ENCODE measurements at places on chromosomes 7 and 10.

GRCh38 chr10:48343106-48343505, 36.6 kb downstream of the MAPK8 start:
- DNase-seq = no peak

DNA sequence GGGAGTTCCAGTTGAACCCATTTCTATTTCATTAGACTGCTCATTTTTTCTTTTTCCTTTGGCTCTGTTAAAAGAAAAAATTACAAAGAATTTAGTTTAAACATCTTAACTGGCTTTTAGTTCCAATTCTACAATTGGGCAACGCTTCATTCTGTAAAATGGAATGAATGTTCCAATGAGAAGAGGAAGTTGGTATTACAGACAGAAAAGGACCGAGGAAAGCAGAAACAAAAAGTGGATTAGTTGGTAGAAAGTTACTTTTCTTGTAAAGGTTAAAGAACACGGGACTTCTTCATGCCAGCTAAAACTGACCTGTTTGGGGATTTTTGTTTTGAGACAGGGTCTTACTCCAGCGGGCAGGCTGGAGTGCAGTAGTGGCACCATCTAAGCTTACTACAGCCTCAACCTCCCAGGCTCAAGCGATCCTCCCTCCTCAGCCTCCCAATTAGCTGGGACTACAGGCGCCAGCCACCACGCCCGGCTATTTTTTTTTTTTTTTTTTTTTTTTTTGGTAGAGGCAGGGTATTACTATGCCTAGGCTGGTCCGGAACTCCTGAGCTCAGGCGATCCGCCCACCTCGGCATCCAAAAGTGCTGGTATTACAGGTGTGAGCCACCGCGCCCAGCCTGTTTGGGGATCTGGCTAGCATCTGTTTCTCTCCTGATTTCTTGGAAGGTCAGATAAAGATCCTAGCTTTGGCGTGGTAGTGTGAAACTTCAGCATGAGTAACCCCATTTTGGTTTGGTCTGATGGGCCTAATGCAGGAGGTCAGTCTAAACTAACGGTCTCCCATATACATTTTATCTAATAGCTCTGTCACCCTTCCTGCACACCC, 1.3 kb upstream of the VDAC2 start:
- no peak for DNase-seq

DNA sequence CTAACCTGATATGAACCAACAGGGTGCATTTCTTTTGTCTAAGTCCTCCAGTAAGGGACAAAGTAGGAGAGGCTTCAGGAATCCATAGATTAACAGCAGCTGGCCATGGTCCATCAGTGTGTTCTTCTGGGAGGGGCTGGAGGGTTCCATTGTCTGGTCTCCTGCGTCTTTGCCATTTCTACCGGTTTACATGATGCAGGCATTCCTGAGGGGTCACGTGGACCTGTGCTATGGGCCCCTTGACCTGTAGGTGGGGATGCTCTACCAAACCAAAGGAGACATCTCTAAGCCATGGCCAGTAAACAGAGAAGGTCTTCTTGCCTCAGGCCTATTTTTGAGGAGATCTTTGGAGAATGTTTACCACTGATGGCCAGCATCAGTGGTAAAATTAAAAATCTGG, 28.7 kb upstream of the HABP2 start:
- no peak for DNase-seq

DNA sequence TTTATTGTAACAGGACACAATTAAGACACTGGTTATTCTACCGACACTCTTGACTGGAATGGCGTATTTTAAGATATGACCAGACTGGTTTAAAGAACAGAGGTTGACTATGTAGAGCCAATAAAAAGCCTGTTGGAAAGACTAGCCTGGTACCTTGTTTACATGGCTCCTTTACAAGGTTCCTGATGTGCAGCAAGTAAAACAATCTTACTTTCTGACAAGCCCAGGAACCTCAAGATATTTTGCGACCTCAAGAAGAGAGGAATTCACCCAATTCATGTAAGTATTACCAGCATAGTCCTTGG, 14.1 kb downstream of the LARP4B start:
- DNase-seq = no peak

GRCh38 chr7:70051726-70052125, 453.5 kb downstream of the AUTS2 start:
- DNase-seq = no peak

GRCh38 chr7:28858206-28858605, 99.9 kb downstream of the TRIL start:
- DNase-seq = no peak

- no peak for DNase-seq
Observed at GRCh38 chr10:24884793-24885192, 67.6 kb downstream of the PRTFDC1 start.

DNA sequence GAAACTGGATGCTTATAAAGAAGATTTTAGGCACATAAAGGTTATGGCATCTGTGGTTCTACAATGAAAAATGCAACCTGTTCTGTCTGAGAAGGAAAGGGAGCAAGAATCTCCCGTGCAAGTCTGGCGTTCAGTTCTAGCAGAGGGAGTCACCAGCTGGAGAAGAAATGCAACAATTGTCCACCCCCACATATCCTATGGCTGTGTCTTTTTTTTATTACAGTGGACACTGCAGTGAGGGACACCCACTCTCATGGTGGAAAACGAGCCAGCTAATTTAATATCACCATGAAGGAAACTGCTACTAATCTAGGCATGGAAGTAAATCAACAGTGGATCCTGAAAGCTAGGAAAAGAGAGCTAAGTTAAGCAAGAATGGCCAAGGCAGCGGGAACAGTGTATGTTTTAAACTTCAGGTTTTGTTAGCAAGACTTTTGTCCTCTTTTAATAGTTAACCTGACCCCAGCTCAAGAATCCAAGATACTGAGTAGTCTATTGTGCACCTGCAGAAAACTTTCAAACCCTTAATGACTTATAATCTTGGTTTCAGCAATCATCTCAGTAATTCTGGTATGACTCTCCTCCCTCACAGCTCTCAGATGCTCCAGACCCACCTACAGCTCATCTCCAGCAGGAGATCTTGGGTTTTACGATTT, 149.3 kb downstream of the FGFR2 start:
- DNase-seq = no peak

- DNase-seq = no peak
Observed at GRCh38 chr7:73394422-73394821, 39.2 kb upstream of the FZD9 start.

DNA sequence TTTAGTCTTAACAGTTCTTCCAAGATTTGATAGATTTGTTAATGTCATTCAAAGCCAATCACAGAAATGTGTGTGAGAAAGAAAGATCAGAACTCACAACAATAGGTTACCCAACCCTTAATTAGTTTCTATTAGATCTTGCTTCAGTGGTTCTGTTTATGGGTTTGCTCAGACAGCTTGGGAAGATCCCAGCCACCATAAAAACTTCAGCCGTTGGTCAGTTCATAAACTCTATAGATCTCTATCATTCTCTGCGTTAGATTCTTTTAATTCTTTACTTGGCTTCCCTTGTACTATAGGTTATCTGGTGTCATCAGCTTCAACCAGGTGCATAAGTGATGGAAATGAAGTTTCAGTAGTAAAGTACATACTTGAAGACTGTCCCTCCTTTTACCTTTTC, 54.4 kb downstream of the ZNF277 start:
- DNase-seq = no peak

DNA sequence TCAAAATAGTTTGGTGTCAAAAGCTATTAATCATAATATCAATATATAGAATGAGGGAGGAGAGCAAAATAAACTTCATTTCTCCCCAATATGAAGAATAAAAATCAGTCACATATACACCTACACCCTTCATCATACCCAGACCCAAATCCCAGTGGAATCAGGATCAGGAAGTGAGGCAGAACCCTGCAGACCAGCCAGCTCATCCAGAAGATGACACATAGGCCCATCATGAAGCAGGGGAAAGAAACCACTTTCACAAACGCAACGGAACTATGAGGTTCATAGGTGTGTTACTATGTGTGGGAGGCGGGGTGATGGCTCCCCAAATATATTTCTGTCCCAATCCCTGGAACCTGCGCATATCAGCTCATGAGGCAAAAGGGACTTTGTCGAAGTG, 89.0 kb downstream of the RSU1 start:
- DNase-seq = no peak

- DNase-seq = no peak
Observed at GRCh38 chr10:120039046-120039445, 146.5 kb downstream of the SEC23IP start.

DNA sequence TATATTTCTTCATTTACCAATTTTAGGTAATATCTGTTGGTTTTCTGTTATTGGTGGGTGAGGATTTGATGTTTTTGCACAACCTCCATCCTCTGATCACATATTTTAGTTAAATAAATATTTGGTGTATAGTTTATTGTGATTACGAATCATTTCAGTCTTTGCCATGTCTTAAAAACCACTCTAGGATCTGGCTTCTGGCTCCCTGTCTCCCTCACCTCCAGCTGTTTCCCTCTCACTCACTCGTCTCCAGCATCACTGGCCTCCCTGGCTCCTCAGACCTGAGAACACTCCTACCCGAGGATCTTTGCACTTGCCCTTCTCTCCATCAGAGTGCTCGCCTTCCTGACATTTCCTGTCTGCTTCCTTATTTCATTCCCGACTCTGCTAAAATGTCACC, 50.7 kb upstream of the NRF1 start:
- DNase-seq = no peak

DNA sequence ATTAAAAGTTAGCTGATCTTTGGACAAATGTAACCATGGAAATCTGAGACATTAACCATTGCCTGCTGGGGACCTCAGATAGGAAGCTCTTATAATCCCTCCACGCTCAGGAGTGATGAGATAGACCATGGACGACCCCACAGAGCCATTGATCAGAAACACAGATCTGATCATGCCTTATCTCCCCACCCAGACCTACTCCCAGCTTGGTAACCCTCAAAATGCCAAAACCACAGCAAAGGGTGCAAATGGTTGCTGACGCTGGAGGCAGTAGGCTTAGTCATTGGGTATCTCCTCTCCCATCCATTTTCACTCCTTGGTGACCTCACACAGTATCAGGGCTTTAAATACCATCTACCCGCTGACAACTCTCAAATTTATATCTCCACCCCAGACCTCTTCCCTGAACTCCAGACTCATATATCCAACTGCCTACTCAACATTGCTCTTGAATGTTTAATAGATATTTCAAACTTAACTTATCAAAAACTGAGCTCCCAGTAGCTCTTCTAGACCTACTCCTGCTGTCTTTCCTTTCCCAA, 60.8 kb downstream of the CRTAC1 start:
- no peak for DNase-seq

DNA sequence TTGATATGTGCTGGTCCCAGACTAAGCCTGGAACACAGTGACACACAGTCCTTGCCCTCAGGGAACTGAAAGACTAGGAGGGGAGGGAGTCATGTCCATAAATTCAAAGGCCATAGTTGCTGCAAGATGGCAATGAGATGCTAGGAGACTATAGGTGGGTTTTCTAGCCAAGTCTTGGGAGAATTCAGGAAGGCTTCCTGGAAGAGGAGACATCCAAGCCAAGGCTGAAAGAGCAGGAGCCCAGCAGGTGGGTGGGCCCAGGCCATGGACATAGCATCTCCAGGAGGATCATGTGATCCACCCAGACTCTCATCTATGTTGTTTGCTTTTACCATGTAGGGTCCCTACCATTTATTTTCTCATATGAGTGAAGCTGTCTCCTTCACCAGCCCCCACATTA, 335.1 kb downstream of the DPP6 start:
- no peak for DNase-seq

- DNase-seq = no peak
Observed at GRCh38 chr7:96781919-96782318, 72.3 kb upstream of the SEM1 start.

DNA sequence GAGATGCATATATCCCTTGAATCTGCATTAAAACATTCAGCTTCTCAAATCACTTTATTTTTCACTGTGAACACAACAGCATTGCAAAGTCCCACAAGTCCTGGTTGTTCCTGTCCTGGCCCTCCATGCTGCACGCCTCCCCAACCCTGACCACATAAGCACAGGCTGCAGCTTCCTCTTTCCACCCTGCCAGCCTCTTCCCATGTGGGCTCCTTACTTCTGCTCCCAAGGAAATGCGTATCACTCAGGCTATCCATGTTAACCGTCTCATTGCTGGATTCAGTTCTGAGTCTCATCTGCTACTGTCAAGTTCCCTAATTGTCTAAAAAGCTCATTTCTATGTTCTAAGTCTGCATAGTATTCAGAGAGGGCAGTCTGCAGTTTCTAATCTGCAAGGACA, 89.7 kb upstream of the ZPBP start:
- DNase-seq = no peak

DNA sequence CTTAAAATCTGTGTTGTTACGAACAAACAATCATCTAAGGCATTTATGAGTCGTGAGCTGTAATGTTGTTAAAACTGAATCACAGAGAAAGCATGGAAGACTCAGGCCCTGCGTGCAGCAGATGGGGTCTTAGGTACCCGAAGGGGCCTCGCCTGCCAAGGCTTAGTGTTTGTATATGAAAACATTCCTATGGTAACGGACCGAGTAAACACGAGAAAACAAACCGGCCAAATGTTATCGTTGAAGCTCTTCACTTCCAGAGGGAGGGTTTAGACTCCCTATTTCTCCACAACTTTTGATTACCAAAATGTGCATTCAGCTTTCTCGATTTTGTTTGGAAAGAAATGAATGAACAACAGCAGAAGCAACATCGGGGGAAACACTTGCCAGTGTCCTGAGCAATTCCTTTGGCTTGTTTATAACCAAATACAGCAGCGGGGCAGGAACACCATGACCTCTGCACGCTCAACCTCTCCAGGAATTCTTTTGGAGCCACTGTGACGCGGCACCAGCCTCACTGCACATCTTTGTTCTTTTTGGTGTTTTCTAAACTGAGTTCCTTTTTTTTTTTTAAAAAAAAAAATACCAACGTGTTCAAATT, 121.6 kb upstream of the KLF6 start:
- no peak for DNase-seq

DNA sequence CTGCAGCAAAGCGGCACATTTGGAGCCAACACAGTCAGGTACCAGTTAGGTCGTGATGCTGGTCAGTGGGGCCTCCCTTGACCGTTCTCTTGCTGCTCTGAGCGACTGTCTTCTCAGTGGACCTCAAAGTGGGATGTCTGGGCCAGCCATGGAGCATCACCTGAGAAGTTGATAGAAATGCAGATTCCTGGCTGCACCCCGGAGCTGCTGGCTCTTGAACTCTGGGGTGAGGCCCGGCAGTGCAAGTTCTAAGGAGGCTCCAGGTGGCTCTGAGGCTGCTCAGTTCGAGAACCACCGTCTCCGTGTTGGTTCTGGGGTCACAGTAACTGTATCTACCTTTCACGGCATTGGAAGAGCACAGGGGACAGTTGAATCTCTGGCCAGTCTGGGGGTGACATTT, 147.5 kb downstream of the WDR37 start:
- DNase-seq = no peak

DNA sequence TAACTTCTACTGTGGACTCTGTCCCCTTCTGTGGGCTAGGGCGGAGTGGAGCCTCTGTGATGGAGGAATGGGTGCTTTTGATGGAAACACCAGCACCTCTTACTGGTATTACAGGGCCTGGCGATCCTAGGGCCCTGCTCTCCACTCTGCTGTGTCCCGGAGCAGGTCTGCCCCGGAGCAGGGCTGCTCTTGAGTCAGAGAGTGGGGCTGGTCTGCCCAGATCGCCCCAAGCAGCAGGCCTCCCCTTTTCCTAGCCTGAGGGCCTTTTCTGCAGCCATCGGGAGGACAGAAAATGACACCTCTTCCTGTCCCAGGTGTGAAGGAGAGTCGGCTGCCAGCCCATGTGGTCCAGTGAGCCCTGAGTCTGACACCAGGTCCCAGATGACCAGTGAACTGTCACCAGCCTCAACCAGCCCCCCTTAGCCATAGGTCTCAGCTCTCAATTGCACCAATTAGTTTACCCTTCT, 1.4 kb downstream of the ZNF282 start:
- no peak for DNase-seq

Data from activated T-cell treated with anti-CD3 and anti-CD28 coated beads for 4 hours (primary cell).